ENCODE measurements at places on chromosomes 13 and 19.
A peak's percentile ranks its signal among the peaks of the same experiment; 100 is the strongest.

DNA sequence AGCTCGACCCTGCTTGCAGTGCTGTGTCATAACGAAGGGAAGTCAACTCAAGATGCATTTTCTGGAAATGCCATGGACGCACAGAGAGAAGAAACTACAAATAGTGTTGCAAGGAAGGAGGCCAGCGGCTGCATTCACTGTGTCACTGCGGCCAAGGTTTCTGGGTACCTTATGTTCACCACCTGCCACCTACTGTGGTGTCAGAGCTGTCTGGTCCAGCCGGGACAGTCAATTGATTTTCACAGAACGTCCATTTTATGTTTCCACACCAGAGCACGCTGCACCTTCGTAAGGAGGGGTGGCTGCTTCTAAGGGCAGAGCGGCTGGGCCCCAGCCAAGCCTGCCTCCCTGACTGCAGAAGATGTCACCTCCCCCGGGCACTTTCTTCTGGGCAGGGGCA lies 17.7 kb downstream of the TSHZ3 start:
- DNase-seq, result no peak

GRCh38 chr13:110228936-110229904 lies 77.7 kb downstream of the COL4A1 start:
- no peak for DNase-seq

- no peak for DNase-seq
Observed at GRCh38 chr13:57946361-57946760, 314.8 kb downstream of the PCDH17 start.

GRCh38 chr13:79171141-79172061 lies 234.7 kb downstream of the RBM26 start:
- no peak for DNase-seq

DNA sequence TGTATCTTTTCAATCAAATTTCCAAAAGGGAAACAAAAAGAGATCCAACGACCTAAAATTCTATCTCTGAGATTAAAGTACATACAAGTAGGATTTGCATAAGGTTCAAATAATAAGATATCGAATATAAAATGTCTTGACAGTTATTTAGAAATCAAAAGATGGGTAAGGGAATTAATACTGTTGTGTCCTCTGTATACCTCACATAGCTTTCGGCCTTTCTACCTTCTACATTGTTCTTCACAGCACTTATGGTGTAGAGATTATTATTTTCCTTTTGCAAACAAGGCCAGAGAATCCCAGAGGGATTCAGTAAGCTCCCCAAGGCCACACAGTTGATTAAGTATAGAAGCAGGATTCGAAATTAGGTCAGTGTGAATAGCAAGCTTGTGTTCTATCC lies 403.6 kb downstream of the SPRY2 start:
- DNase-seq, result no peak

GRCh38 chr13:79522583-79522982 lies 41.6 kb downstream of the NDFIP2 start:
- DNase-seq, result no peak

DNA sequence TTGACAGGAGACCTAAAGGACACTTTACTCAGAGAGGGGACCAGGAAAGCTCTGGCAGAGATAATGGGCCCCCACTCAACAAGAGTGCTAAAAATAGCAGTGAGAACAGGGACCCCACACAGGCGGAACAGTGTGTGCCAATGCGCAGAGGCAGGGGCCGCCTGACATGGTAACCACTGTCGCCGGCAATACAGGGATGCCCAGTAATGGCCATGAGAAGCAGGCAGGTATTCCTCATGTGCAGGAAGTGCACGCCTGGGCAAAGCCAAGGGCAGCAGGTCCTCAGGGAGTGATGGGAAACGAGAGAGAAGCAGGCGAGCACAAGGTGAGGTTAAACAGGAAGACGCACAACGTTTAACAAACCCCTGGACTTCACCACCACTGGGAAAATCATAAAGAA lies 757.1 kb downstream of the LIG4 start:
- peak; percentile 83 for DNase-seq

DNA sequence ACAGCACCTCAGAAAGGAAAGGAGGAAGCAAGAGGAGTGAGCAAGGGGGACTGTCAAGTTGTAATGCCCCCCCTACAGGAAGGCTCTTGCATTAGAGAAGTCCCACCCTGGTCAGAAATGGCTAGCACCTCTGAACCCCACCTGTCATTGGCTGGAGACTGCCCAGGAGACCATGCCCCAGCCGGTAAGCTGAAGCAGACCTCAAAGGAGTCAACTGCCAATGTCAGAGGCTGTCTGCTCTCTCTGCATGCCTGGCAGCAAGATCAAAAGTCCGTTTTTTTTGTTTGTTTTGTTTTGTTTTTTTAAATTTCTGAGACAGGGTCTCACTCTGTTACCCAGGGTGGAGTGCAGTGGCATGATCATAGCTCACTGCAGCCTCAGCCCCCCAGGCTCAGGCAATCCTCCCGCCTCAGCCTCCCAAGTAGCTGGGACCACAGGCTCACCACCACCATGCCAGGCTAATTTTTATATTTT lies 8.1 kb upstream of the BCL3 start:
- no peak for DNase-seq

DNA sequence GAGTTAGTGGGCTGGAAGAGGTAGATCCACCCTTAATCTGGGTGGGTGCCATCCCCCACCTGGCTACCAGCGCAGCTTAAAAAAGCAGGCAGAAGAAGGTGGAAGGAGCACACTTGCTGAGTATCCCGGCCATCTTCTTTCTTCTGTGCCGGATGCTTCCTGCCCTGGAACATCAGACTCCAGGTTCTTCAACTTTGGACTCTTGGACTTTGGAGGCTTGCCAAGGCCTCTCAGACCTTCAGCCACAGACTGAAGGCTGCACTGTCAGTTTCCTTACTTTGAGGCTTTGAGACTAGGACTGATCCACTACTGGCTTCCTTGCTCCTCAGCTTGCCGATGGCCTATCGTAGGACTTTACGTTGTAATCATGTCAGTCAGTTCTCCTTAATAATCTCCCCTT lies 127.6 kb upstream of the GPC6 start:
- DNase-seq, result no peak

- DNase-seq, result no peak
Observed at GRCh38 chr13:92823059-92823458, 403.5 kb upstream of the GPC6 start.

DNA sequence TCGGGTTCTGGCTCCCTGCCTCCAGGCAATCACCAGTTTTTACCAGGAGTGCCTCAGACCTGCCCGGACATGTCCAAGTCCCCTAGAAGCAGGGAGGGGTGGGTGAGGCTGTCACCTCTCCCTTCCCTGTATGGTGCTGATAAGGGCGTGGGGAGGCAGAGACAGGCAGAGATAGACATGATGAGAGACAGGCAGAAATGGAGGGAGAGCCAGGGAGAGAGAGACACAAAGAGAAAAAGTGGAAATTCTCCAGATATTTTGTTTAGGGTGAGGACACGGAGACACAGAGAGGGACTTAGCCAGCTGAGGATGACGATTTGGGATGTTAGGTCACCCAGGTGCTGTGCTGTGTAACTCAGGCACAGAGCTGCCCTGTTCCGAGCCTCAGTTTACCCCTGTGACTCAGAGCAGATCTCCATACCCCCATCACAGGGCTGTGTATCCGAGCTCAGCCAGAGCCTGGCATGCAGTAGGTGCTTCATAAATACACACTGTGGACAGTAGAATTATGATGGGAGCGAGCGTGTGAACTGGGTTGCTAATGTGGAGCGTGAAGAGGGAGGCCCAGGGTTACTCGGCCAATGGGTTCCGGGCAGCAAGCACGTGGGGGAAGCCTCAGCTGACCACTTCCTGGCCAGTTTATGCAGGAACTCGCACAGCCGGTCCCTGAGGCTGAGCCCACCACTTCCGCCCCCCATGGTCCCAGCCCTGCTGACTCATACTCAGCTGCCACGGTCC lies 11.9 kb upstream of the GDF15 start:
- DNase-seq, result peak; percentile 79

DNA sequence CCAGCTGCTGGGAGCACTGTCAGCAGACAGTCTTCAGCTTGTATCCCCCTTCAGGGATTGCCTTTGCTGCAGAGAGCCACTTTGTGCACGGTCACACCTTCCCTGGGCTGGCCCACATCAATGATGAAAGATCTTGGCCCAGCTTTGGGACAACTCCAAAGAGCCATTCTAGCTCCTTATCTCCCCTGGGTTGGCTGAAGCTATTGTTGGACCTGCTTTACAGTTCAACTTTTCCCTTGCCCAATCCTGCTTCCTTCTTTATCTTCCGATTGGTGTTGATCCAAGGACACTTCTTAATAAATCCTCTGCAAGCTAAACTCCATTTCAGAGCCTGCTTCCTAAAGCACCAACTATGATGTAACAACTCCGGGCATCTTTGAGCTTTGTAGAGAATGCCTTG lies 466.4 kb downstream of the KLF12 start:
- DNase-seq, result no peak

DNA sequence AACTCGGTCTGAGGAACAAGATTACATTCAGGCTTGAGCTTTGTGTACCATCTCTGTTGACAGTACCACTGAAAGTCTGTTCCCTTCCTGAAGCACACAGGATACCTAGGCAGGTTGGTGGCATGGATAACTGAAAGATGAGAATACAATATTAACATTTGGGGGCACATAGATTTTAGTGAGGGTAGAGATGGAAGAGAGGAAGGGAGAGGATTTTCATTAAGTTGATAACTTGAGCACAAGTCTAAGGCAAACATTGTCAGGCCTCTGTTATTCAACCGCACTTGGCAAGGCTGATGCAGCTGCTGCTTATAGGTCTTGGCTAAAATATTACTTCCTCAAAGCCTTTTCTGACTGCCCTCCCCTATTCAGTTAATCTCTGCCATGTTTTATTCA lies 10.9 kb downstream of the MIR17HG start:
- no peak for DNase-seq

DNA sequence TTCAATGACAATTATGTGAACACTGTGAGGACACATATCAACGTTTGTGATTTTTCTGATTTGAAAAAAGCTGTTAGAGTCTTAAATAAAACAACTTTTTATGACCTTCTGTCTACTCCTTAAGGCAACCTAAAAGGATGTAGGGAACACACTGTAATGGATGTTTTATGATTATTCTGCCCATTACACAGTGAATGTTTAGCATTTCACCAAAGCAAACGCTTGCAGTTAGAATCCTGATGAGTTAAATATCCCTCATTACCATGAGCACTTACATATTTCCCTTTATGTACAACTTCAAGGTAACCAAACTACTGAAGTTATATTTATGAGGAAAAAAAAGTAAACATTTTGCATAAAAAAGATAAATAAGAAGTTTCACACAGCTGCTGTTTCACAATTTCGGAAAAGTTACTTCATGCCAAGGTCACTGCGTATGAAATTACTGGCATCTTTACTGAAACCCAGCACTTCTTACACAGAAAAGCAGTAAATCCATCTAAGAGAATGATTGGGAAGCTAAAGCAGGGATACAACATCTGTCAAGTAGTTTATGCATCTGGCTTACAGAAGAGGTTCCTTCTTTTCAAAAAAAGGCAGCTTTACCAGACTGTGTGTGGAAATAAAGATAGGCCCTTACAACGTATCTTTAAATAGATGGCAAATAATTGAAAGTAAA lies 733.7 kb upstream of the ATXN8OS start:
- no peak for DNase-seq

GRCh38 chr13:66612983-66613382 lies 617.2 kb downstream of the PCDH9 start:
- no peak for DNase-seq

DNA sequence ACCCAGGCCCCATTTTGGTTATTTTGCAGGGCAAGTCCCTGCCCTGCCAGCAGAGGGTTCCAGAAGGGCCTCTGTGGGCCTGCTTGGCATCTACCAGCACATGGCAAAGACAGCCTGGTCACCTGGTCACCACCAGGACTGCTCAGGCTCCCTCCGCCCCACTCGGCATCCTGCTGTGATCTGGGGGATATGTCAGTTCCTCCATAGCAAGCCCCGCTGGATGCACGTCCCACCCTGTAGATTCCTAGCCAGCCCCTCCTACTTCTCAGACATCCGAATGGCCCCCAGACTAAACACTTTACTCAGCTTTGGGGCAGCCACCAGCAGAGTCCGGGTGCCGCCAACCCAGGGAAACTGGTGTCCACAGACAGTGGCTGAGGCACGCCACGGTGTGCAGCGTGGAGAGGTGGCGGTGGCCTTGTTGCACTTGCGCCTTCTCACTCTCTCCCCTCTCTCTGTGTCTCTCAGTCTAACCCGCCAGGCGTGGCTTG lies 31.8 kb upstream of the USE1 start:
- DNase-seq, result no peak

DNA sequence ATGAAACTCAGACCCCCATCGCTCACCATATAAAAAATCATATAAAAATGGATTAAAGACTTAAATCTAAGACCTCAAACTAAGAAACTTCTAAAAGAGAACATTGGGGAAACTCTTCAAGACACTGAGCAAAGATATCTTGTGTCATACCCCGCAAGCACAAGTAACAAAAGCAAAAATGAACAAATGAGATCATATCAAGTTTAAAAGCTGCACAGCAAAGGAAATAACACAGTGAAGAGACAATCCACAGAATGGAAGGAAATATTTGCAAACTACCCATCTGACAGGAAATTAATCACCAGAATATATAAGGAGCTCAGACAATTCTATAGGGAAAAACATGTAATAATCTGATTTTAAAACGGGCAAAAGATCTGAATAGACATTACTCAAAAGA lies 808.3 kb downstream of the LIG4 start:
- no peak for DNase-seq

DNA sequence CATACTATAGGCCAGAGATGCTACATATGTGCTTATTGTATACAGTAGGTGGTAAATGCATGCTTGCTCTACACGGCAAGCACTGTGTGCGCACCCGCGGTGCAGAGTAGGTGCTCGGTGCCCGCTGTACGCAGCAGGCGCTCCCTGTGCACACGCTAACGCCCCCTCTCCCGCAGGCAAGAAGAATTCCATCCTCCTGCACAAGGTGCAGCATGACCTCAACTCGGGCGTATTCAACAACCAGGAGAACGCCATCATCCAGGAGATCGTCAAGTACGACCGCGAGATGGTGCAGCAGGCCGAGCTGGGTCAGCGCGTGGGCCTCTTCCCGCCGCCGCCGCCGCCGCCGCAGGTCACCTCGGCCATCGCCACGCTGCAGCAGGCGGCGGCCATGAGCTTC lies 17.7 kb downstream of the POLRMT start:
- DNase-seq, result no peak

- no peak for DNase-seq
Observed at GRCh38 chr13:96780105-96780504, 214.2 kb downstream of the OXGR1 start.

- DNase-seq, result no peak
Observed at GRCh38 chr13:113232208-113233003, 23.0 kb downstream of the CUL4A start.

- DNase-seq, result no peak
Observed at GRCh38 chr13:50128428-50128931, 113.2 kb downstream of the KCNRG start.

DNA sequence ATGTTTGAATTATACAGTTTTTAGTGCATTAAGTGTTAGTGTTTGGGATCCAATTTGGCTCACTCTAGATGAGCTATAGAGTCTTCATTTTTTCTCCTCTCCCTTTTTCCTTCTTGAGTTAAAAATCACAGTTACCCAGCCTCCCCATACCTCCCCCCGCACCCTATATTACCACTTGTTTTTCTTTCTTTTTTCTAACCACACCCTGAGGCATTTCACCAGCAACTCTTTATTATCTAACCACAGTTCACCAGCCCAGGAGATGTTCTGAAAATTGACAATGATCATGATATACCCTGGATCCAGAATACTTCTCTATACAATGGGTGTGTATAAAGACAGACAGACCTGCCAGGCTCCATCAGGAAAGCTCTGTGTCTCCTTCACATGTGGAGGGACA lies 86.5 kb upstream of the UBL3 start:
- no peak for DNase-seq

GRCh38 chr19:45094707-45095106 lies 1.7 kb downstream of the PPP1R37 start:
- DNase-seq, result no peak

Measured in DMS79 treated with DMSO at 0.1 percent for 48 hours (cell line).